Endothelial cell (in vitro differentiated cells): ENCODE measurements at places on chromosomes 1 and 21.

- DNase-seq, result peak; percentile 81
Observed at GRCh38 chr1:145845514-145846161, at the start of gene NUDT17. TSS of gene NUDT17 (plus strand) at chr1:145845630. CDS start at chr1:145845641, 11 bp downstream.

- DNase-seq, result peak; percentile 98
Observed at GRCh38 chr1:109263597-109264378, 14.4 kb downstream of the CELSR2 start.

GRCh38 chr1:20660847-20661206, 342 bp downstream of the DDOST start:
- DNase-seq, result peak; percentile 43

DNA sequence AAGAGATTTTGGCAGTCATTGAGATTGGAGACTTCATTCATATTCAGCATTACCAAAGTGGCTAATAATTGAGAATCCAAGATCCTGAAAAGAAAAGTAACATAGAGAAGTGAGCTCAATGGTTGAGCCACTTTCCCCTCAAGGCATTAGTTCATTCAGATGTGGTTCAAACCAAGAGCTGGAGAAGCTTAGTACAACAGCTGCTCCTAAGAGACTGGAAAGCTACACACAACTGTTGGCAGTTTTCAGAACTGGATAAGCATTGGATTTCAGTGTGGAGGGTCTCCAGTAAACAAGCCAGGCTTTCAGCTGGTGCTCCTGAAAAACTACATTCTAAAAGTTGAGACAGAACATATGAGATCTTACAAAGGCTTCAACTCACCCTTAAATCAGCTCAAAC, 29.2 kb upstream of the CLDN8 start:
- DNase-seq, result no peak

DNA sequence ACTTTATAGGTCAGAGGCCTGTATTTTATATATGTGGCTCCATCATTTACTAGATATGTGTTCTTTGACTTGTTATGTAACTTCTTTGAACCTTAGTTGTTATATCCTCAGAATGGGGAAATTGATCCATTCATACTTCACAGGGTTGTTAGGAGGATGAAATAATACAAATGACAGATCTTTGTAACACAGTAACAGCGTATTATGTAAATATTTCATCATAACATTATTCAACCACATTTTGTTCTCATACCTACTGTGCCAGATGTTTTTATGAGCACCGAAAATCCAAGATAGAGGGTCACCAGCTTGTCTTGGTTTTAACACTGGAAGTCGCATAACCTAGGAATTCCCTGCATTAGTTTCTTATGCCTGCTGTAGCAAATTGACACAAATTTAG, 3.3 kb downstream of the SUCO start:
- DNase-seq, result no peak

DNA sequence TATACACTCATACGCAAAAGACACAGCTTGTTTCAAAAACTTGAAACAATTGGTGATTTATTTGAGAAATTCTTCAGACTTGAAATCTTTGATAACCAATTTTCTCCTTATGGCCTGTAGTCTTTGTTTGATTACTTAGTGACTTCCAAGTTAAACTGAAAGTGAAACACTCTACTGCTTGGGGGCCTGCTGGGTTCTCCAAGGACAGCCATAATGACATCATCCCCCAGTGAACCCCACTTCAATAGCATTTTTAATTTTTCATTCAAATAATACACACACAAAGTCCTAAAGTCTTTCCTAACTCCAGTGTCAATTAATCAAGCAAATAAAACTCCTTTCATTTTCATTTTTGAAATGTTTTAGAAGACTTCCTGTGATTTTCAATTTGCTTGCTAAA, 59.2 kb downstream of the KRTAP19-8 start:
- no peak for DNase-seq

DNA sequence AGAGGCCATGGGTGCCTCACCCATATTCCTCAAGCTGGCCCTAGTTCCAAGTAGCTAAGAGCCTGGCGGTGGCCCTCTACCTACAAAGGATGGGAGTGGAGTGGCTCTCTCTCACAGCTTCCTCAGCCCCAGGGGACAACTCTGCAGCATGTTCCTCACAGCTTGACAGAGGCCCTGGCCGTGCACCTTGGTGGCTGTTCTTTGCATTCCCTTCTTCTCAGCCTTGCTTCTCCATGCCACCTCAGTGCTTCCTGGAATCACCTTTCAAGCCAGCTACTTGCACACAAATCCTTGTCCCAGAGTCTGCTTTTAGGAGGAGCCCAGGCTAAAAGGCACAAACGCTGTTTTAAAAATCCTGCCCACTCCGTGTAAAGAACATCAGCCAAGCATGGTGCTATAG, 69.0 kb upstream of the DIRAS3 start:
- DNase-seq, result no peak

DNA sequence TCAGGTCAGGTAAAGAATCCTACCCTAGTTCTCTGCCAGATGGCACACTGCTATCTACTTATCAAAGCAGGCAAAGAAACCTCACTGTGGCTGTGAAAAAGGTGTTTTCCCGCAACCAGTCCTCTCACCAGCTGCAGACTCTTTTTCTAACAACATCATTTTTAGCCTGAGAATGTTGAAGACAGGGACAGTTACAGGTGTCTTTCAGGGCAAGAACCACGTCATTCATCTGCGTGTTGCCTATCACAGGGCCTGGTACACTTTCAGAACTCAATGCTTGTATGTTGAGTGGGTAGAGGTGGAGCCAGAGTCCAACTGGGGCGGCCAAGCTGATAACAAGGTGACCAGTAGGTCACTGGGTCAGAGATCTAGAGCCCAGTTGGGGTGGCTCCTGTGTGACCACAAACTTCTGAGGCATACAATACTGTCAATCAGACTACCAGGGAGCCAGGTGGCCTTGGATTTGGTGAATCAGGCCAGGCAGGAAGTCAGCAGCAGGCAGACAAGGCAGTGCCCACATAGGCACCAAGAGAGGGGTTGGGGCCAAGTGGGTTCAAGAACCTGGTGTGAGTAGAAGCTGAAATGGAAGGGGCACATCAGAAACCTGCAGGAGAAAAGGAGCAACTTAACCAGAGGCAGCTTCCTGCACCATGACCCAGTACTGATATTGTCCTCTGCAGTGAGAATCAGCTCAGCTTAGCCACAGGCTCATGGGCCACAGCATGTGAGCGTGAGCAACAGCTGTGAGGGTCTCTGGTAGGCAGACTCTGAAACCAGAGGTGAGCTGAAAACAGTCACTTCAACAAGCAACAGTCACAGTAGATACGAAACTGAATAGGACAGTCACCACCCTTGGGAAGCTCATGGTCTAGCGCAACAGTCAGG, 123.6 kb downstream of the DTL start:
- DNase-seq, result no peak

DNA sequence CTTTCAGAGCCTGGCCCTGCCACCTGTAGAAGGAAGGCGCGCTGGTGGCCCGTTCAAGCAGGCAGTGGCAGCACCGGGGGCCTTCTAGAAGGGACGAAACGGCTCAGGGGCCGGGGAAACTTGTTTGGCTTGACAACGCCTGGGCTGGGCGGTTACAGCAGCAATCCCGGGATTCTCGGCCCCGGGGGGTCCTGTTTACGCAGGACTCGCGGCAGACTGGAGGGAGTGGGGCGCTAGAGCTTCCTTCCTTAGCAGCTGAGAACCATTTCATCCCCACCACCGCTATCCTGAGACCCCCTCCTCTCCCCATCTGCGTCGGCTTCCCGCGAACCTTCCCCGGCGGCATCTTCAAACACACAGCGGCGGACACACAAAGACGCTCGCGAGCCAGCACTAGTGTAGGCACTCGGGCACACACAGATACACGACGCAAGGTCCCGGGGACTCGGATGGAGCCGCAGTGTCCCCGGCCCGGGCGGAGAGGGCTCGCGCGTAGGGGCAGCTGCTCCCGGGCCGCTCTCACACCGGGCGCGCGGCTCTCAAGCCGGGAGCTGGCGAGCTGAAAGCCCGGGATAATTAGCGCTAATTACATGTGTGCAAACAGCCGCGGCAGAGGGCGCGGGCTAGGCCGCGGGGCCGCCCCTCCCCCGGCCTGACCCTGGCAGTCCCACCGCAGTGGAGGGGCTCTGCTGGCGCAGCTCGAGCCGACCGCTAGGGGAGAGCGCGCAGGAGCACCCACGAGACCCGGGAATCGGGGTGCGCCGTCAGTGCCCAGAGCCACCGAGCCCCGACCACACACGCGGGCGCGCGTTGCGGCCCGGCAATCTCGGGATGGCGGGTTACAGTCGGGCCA, 271.4 kb downstream of the FOXD2 start:
- peak; percentile 42 for DNase-seq
